ENCODE measurements at places on chromosomes 3 and 15. TPM values are rescaled to one million over a fixed set of nuclear protein-coding genes. Genes with fewer than 3 reads are reported as not detected.

GRCh38 chr3:170128977-170129431, 52.5 kb downstream of the PHC3 start:
- no peaks in the 10 kb centered on the region for H3K27me3 ChIP-seq
- H3K4me1 ChIP-seq, result peaks cover 36% of the 10 kb centered on the region
- peaks cover 35% of the 10 kb centered on the region for H3K36me3 ChIP-seq
- H3K4me3 ChIP-seq, result peak overlapping the region; percentile 21
- peak; percentile 21 for DNase-seq

- H3K36me3 ChIP-seq, result peaks cover 63% of the 10 kb centered on the region
- peak overlapping the region; percentile 55 for H3K27ac ChIP-seq
- DNase-seq, result no peak
- H3K4me3 ChIP-seq, result no peak overlapping the region
- H3K27me3 ChIP-seq, result no peaks in the 10 kb centered on the region
- peaks cover 48% of the 10 kb centered on the region for H3K4me1 ChIP-seq
Observed at GRCh38 chr3:184327171-184327570, 10.2 kb upstream of the FAM131A start.

- no peaks in the 10 kb centered on the region for H3K4me1 ChIP-seq
- peaks cover 8% of the 10 kb centered on the region for H3K27me3 ChIP-seq
- H3K4me3 ChIP-seq, result no peak overlapping the region
- no peak overlapping the region for H3K27ac ChIP-seq
Observed at GRCh38 chr15:71755092-71755970, 55.0 kb upstream of the NR2E3 start.

- no peak for DNase-seq
- no peak overlapping the region for H3K4me3 ChIP-seq
- H3K36me3 ChIP-seq, result peaks cover 1% of the 10 kb centered on the region
Observed at GRCh38 chr3:22729981-22730380, 473.1 kb upstream of the UBE2E2 start.

The CHRNA7 gene
- 0.51 TPM for total RNA-seq

DNA sequence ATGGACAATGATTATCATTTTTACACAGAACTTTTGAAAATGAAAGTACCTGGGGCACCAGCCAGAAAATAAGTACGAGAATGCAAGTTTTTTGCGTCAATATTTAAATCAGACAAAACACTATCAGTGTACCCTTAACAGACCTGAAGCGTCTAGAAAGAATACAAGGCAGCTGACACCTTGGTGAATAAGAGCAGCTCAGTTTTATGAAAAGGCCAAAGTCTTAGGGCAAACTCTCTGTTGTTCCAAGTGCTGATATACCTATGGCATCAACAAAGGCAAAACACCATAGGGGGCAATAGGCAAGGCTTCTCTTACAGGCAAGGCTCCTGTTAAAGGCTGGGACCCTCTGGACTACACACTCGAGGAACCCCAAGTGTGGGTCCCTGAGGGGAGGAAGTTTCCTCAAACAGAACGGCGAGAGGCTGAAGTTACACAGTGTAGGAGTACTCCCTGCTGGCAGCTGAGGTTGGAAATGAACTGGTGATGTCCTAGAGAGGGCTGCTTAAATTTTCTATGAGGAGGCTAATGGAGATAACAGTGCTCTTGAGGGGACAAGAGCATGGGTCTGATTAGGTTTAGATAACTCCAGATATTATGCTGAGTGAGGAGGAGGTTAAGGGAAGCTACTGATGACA, 291.0 kb downstream of the TIGIT start:
- no peaks in the 10 kb centered on the region for H3K27me3 ChIP-seq
- no peak for DNase-seq
- H3K4me1 ChIP-seq, result peaks cover 22% of the 10 kb centered on the region
- no peak overlapping the region for H3K4me3 ChIP-seq
- no peaks in the 10 kb centered on the region for H3K36me3 ChIP-seq
- no peak overlapping the region for H3K27ac ChIP-seq

- no peak overlapping the region for H3K4me3 ChIP-seq
- no peaks in the 10 kb centered on the region for H3K27me3 ChIP-seq
- no peaks in the 10 kb centered on the region for H3K36me3 ChIP-seq
- no peak overlapping the region for H3K27ac ChIP-seq
Observed at GRCh38 chr3:99119385-99119784, 217.9 kb upstream of the DCBLD2 start.

DNA sequence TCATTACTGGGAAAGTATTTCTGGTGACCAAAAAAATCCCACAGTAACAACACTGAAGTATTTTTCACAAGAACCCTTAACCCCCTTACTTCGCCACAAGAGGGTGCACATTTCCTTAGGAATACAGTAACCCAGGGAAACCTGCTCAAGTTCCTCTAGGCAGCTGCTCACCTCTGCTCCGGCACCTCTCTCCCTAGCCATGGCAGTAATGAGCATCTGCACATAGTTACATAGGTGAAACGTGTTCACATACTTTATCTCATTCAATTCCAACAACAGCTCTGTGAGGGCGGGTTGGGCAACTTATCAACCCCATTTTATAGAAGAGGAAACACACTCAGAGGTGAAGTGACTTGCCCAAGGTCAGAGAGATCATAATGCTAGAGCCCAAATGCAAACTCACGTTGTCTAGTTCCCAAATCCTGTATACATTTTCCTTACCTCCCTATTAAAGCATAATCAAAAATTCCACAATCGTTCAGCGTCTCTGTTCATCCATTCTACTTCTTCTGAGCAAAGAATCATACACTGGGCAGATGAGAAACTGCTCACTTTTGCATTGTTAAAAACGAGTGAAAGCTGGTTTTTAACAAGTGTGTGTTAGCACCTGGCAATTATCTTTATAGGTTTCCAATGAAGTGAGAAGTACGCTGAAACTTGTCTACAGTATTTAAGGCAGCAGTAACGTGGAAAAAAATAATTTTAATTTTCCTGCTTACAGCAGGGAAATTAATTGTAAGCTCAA, 90.7 kb downstream of the IGF2BP2 start:
- H3K4me3 ChIP-seq, result no peak overlapping the region
- no peaks in the 10 kb centered on the region for H3K36me3 ChIP-seq

The TTLL13 gene
- total RNA-seq, result 0.24 TPM

DNA sequence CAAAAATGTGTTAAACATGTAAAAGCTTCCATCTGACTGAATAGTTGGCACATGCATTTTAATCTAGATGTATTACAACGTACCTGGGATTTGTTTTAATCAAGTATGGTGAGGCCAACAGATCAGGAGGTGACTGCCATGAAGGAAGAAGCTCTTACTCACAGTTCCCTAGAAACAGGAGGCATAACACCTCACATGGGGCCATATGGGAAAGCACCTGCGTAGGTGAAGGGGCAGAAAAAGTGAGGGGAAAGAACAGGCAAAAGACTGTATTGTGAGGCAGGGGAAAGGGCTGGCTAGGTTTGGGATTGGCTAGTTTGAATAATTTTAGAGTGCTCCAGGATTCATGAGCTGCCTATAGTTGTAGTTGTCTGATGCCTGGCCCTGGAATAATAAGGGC, 9.6 kb downstream of the SQOR start:
- peak; percentile 22 for DNase-seq
- peaks cover 7% of the 10 kb centered on the region for H3K36me3 ChIP-seq
- no peaks in the 10 kb centered on the region for H3K27me3 ChIP-seq

The NXPE3 gene
- 22.7 TPM for total RNA-seq

The MUC20 gene
- 3.4 TPM for total RNA-seq

GRCh38 chr3:54822206-54822605, 105.7 kb downstream of the LRTM1 start:
- H3K4me1 ChIP-seq, result no peaks in the 10 kb centered on the region
- no peak for DNase-seq
- no peak overlapping the region for H3K27ac ChIP-seq

The LMOD3 gene
- not detected for total RNA-seq

The ZBBX gene
- total RNA-seq, result not detected

All from activated T-cell treated with anti-CD3 and anti-CD28 coated beads, Interleukin-2, amount 50 U/mL, for 72 hours (primary cell).